ENCODE measurements at places on chromosomes 6 and 20.

GRCh38 chr20:46252352-46253091, 55.8 kb downstream of the CDH22 start:
- no peak for DNase-seq

- no peak for DNase-seq
Observed at GRCh38 chr20:50308166-50308512, 117.5 kb downstream of the CEBPB start.

DNA sequence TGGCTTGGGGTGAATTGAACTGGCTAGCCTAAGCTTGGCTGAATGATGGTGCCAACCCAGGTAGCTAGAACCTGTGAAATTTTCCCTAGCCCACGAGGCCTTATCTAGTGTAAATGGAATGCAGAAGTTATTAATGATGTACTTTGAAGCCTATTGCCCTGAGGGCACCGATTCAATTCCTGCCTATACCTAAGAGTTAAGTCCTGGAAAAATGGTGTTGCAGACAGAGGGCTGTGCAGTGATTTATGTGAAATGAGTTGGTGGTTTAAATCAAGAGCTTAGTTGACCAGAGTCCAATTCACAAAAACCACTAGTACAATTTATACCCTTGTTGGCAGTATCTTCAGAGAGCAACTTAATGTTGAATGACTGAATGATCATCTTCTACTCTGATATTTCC, 373.8 kb upstream of the JAG1 start:
- no peak for DNase-seq

GRCh38 chr6:167651318-167652041, 175.2 kb upstream of the AFDN start:
- DNase-seq, result no peak

Data from osteoblast (primary cell).